Adrenal gland (tissue), 19 donors: ENCODE measurements at places on chromosomes 12 and 14.

DNA sequence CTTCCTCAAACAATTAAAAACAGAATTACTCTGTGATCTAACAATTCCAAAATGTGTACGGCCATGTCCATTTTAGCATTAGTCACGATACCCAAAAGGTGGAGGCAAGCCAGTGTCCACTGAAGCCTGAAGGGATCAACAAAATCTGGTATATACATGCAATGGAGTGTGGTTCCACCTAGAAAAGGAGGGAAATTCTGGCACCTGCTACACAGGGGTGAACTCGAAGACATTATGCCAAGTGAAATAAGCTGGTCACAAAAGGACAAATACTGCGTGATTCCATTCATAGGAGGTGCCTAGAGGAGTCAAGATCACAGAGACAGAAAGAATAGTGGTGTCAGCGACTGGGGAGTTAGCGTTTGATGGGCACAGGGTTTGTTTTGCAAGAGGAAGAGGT, 331.4 kb downstream of the MED13L start:
- DNase-seq: no peak

DNA sequence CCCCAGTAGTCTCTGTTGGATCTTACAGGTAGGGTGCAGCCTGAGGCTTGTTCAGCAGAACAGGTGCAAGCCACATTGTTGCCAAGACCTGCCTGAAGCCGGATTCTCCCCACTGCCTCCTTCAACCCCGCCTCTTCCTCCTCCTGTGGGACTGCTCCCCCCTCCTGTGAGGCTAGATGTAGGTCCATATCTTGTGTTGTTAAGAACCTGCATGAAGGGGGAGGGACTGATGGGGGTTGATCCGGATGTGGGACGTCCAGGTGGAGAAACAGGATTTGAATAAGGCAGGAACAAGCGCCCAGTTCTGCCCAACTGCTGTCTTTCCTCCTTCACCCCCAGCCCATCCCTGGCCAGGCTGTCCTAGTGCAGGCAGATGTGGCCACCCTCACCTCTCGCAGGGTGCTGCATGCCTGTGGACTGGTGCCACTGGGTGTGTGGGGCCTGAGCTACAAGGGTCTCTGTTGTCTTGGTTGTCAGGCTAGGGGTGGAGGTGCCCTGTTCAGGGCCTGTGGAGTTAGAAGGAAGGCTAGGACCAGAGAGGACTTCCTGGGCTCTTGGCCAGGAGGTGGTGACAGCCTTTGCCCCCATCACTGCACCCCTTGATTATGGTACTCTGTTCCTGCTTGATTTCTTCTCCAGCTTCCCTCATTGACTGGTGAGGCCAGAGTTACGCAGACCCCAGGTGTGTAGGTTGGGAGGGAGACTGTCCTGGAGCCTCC, 1.4 kb downstream of the NR4A1 start:
- DNase-seq: peak; percentile 47

DNA sequence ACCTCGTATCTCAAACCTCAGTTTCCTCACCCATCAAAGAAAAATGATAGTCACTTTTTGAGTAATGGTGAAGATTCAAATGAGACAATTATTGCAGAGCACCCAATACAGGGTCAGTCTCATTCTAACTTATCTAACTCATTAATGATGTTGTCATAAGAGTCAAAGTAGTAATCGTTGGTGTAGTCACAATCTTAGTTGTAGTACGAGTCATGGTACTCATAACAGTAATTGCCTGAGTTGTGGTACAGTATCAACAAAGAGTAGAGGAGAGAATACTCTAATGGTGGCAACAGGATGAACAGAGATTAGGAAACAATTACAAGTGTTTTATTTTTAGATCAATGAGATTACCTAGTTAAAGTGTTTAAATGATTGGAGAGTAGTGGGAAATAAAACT, 93.6 kb upstream of the TMTC2 start:
- DNase-seq: no peak

DNA sequence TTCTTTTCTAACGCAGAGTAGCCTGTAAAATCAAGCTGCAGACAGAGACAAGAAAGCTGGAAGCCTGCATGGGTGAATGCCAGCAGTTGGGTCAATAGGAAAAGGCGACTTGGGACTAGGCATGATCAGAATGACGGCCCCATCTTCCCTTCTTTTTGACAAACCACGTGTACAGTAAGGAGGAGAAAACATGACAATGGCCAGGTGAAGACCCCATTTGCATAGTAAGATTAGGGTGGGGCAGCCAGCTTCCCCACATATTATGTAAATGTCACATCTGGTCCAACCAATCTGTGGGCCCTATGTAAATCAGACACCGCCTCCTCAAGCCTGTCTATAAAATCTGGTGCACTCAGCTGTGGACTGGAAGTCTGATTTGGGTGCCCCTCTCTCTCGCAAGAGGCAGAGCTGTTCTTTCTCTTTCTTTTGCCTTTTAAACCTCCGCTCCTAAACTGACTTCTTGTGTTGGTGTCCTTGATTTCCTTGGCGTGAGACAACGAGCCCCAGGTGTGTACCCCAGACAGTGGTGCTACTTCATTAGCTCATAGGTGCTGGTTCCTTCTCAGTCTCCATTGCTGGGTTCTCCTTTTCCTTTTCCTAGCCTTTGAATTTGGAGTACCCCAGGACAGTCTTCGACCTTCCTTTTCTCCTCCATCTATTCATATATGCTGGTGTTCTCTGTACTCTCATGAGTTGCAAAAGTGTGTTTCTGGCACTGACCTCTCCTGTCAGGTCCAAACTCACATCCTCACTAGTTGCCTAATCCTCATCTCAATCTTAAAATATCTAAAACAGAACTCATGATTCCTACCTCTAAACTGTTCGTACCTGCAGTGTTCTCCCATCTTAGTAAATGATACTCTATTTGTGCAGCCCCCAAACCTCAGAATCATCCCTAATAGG, 9.4 kb upstream of the DHRS7 start:
- no peak for DNase-seq

- DNase-seq: no peak
Measured at GRCh38 chr12:18620986-18621385, 116.8 kb downstream of the PLCZ1 start.

DNA sequence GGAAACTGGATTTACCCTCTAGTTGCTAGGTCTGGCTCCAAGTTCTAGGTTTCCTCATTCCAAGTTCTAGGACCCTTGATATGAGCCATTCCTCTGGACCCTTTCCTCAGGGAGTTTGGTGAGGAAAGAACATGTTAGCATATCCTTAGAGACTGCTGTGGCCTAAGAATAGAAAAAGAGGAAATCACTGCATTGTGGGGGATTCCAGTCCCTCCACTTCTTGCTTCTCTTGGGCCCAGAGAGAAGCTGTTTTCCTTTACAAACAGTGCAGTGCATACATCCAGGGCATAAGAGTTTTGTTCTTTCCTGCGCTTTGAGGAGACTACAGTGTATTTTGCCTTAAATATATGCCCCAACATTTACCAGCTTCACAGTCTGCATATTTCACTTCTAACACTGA, 59.0 kb downstream of the LLPH start:
- DNase-seq: no peak

DNA sequence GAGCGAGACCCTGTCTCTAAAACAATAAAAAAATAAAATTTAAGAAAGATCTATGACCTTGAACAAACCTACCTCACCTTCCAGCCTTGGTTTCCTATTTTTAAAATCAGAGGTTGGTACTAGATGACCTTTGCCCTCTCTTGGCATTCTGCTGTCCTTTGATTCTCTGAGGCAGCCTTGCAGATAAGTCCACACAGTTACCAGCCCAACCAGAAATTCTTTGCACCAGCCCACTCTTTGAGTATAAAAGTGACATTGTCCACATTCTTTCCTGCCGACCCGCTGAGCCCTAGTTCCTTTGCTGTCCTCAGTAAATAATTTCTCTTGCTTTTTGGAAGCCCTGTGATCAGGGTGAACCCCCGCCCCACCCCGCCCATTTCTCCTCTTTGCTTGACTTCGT, 150.4 kb downstream of the PHETA1 start:
- no peak for DNase-seq

DNA sequence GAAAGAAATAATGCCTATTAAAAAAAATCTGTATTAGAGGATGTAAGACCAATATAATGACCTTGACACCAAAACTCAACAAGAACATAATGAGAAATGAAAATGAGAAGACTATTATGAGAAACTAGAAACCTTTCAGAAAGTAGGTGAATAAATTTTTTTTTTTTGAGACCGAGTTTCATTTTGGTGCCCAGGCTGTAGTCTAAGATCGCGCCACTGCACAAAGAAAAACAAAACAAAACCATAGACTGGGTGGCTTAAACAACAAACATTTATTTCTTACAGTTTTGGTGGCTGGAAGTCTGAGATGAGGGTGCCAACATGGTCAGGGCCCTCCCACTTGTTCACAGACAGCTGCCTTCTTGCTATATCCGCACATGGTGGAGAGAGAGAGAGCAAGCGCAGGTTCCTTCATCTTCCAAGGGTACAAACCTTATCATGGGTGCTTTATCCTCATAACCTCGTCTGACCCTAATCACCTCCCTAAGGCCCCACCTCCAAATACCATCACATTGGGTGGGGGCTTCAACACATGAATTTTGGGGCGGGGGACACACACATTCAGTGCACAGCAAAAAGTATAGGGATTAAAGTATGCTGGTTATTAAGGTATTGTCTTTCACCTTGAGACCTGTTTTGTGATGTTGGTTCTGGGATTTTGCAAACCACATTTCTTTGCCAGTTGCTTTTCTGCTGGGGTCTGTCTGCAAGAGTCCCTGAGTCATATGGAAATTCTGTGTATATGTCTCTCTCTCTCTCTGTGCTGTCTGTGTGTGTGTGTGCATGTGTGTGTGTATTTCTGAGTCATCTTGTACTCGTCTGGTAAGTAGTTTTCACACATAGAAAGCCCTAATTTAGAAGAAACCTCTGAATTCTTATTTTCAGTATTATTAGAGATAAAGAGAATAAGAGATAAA, 26.2 kb downstream of the ZCRB1 start:
- DNase-seq: no peak

DNA sequence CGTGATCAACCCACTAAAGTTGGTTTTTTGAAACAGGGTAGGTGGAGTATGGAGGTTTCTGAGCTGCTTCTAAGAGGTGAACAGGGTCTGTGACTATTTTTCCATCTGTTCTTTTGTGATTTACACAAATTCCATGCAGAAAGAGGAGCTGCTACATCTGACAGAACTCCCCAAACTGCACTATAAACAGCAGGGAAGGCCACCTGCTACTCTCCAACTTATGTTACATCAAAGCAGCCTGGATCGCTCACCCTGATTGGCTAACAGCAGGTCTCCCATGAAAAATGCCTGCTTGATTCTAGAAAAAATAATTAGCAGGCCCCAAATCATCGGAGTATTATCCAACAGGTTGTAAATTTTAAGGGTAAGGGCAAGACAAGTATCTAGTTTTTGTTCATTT, 282.9 kb upstream of the FLRT2 start:
- no peak for DNase-seq

DNA sequence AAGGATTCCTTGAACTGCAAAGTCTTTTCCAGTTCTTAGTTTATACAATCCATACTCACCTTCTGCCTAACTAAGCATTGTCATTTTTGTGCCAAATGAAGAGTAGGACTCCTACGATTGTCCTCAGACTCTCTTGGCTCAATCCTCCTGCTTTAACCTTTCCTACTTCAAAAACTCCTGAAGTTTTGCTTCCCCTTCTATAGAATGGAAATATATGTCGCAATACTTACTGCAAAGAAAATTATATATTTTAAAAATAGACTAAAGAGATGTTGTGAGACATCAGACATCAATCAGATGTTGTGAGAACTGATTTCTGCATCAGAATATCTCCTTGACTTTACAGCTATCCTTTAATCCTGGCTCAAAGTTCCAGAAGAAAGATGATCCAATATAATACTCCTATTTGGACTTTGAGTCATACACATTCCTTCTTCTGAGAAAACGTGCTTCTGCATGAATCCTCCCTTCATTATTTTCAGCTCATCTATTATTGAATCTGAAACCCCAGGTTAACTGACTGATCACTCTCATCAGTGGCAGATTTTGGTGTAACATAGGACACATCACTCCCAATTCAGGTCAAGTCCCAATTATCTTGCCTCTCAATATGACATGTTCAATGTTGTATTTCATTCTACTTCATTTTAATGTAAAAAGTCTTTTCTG, 48.8 kb downstream of the A2M start:
- no peak for DNase-seq

GRCh38 chr12:57086493-57087009, 2.4 kb upstream of the NAB2 start:
- DNase-seq: peak; percentile 84
